Cardiac fibroblast (primary cell): ENCODE measurements at places on chromosomes 6 and 20.

DNA sequence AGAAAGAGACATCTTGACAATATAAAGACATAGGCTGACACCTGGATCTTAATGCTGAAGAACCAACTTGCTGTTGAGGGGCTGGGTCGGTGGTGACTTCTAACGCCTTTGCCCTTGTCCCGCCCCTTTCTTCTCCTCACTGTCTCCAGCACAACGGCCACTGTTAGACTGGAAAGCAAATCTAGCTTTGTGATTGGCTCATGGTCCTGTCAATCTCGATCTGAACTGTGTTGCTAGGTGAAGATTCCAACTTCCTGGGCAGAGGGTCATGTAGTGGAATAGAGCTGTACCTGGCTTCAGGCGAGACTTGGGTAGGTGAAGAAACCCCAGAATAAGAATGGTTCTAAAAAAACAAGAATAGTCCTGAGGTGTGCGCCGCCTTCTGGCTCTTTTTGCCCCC lies at the start of gene PGK2:
PGK2 (minus strand) TSS at position 110 of the 400 bp plus-strand sequence; CDS start at position 12, 98 bp downstream.
- DNase-seq = peak; percentile 0

- DNase-seq = peak; percentile 79
Measured at GRCh38 chr6:85865420-85866369, 223.0 kb upstream of the SYNCRIP start.

GRCh38 chr6:15423286-15423993 lies 177.6 kb downstream of the JARID2 start:
- no peak for DNase-seq

DNA sequence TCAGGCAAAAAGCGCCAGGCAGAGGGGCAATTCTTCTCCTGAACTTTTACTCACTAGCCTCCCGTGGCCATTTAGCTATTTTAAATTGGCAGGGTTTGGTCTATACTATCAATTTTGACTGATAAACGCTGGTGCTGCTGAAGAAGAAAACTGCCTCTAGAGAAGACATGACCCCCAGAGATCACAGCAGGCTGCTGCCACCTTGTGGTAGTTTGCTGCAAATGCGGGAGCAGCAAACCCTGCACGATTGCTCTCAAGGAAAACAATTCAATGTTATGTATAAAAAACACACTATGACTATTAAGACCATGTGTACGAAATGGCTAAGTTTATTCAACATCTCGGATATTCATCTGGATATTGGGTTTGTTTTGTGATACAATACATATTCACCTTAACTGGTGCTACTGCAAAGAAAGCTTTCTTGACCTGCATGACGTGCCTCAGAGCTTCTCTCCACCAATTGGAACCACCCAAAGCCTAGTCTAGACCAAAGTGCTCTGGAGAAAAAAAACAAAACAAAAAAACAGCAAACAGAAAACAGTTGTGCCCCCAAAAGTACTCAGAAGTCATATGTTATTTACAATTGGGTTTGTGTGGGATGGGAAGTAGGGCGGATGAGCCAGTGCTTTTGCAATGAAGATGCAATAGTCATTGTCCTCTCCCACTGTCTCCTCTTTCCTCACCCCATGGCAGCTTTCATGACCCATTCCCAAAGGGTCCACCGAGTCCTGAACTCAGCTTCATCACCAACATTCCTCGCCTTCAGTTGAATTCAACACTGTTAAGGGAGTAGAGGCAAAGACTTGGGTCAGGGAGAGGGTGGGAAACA lies 19.6 kb upstream of the IL17F start:
- DNase-seq = peak; percentile 73

DNA sequence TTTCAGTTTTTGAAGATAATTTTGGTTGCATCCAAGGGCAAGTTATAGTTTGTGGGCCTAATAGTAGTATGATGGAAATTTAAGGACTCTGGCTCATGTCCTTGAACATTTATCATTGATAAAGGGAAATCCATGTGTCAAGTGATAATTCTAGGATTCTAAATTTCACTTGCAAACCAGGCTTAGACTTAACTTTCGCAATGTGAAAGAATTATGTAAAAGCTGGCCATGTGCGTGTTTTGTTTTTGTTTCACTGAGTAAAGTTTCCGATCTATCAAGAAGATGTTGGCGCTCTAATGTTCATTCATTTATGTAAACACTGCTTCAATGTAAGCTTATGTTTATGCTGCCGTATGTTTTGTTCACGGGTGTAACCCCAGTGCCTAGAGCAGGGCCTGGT lies 302.0 kb downstream of the SOX4 start:
- DNase-seq = no peak

GRCh38 chr6:71579902-71580301 lies 291.3 kb downstream of the OGFRL1 start:
- no peak for DNase-seq

DNA sequence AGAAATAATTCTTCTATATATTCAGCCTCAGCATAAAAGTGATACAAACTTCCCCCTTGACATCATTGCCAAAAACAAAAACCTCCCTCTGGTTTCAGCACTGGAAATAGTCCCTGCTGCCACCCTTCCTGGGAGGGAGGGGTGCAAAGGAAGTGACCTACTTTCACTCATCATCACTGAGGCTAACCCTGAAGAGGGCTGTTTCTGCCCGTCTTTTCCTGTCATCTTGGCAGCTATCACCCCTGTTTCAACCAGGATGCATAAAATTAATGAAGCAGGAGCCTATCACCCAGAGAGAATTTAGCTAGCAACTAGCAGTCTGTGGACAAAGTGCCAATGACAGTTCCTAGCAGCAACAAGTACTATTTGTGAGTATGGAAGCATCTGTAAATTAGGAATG lies 397.8 kb downstream of the LAMA2 start:
- no peak for DNase-seq

GRCh38 chr6:169937389-169938261 lies 186.2 kb downstream of the ERMARD start:
- DNase-seq = no peak

GRCh38 chr6:10138917-10139316 lies 276.0 kb downstream of the TFAP2A start:
- no peak for DNase-seq

- DNase-seq = no peak
Measured at GRCh38 chr6:134314006-134314821, 3.7 kb downstream of the SGK1 start.

DNA sequence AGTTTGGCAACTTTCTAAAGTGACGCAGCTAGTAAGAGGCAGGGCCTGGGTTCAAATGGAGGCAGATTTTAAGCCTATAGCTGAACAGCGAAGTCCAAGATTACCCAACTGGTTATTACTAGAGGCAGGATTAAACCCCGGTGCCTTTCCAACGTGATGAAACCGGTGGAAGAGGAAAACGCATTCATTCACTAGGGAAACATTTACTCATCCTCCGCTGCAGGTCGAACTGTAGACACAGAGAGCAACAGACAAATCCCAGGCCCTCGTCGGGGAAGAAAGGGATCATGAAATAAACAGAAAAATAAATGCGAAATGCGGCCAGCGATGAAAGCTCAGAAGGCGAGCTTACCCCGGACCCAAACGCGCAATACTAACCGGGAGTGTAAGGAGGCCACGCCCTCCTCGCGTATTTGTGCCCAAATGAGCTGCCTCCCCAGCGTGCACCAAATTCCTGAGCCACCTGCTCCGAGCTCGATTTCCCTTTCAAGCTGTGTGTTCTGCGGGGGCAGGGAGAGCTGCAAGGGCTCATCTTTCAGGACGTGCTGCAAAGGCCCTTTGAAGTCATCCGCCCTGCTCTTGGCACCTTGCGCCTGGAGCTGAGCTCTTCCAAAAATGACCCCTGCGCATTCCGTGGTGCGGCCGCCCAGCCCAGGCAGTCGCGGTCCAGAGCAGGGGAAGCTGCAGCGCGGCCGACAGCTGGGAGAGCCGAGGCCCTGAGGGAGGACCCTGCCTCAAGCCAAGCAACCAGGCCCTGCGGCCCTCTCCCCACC lies 46.9 kb downstream of the PDYN start:
- peak; percentile 60 for DNase-seq

DNA sequence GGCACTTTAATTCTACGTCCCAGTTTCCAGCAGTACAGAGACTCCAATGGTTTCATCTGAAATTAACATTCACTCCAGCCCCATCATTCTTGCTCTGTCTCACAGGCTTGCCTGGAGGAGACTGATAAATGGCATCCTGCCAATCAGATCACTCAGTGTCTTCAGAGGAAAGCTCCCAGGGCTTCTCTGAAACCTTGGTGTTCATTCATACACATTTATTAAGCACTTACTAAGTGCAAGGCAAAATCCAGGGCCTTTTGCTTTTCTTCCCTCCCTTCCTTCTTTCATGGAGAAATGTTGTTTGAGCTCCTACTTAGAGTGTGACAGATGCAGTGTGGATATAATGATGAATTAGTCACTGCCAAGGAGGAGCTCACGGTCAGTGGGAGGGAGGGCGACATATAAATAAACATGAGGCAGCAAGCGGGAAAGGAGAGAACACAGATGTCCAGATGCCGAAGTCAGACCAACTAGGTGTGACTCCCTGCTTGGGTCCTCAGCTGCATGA lies 106.7 kb upstream of the DTNBP1 start:
- no peak for DNase-seq

DNA sequence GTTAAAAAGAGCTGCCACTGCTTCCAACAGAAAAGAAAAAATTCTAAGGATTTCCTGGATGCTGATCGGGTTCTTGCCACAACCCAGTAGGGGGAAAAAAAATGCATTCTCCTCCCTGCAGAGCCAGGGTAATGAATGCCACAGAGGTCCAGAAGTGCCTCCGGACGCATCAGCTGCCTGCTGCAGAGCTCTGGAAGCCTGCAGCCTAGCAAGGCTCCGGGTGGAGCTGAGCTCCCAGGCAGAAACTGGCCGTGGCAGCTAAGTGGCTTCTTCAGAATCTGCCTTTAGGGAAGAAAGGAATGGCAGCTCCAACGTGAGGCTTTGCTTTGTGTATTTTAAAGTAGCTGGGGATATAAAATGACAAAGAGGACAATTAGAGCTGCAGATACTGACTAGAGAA lies 155.0 kb downstream of the CFAP61 start:
- no peak for DNase-seq

GRCh38 chr6:109739686-109740085 lies 48.6 kb downstream of the FIG4 start:
- no peak for DNase-seq

DNA sequence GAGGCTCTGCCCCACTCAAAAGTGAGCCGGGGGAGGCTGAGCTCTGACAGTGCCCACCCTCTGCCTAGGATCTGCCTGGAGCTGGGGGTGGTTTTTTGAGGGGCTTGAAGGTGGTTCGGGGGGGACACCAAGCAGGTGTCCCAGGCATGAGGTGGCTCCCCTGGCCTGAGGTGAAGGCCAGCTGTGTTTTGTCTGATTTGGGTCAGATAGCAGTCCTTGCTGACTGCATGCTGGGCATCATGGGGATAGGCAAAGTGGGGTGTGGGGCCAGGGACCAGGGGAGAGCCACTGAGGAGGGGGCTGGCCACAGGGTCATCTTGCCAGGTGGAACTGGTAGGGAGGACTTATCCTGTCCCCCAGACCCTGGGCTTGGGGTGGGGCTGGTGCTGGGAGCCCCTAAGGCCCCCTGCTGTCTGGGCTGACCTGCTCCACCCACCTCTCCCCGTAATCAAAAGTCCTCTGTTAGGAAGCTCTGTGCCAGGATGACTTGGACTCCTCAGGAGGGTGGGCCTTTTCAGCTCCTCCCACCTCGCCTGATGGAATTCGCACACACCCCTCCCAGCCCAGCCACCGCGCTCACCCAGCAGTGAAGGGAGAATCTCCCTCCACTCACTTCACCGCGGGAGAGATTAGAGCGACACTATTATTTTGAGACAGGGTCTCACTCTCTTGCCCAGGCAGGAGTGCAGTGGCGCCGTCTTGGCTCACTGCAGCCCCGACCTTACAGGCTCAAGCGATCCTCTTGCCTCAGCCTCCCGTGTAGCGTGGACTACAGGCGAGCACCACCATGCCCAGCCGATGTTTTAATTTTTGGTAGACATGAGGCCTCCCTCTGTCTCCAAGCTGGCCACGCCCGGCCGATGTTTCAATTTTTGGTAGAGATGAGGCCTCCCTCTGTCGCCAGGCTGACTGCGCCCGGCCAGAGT lies 1.5 kb upstream of the COL9A3 start:
- peak; percentile 32 for DNase-seq

- DNase-seq = no peak
Measured at GRCh38 chr6:128167552-128167951, 266.7 kb upstream of the THEMIS start.

GRCh38 chr20:2619961-2620595 lies 32.4 kb upstream of the NOP56 start:
- DNase-seq = peak; percentile 22

DNA sequence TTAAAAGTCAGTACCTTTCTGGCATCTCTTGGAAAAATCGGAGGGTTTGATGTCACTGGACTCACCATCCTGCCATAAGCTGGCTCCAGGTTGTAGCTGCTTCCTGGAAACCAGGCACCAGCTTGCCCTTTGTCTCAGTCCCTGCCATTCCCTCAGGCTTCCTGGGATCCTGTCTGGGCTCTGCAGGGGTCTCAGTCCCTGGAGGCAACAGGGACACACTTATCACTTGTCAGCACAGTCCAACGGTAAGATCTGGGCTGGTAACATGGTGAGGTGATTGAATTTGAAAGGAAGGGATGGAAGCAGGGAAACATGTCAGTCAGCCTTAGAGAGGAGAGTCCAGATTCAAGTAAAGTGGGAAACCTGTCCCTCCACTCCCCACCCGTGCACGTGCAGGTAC lies 147.6 kb upstream of the ECI2 start:
- no peak for DNase-seq

GRCh38 chr20:4370851-4371250 lies 350.9 kb upstream of the PRND start:
- DNase-seq = no peak

- no peak for DNase-seq
Measured at GRCh38 chr6:79028641-79029314, 49.3 kb downstream of the PHIP start.

- no peak for DNase-seq
Measured at GRCh38 chr6:148837941-148838340, 91.1 kb downstream of the UST start.

GRCh38 chr6:150256618-150257272 lies 112.1 kb upstream of the IYD start:
- peak; percentile 89 for DNase-seq

DNA sequence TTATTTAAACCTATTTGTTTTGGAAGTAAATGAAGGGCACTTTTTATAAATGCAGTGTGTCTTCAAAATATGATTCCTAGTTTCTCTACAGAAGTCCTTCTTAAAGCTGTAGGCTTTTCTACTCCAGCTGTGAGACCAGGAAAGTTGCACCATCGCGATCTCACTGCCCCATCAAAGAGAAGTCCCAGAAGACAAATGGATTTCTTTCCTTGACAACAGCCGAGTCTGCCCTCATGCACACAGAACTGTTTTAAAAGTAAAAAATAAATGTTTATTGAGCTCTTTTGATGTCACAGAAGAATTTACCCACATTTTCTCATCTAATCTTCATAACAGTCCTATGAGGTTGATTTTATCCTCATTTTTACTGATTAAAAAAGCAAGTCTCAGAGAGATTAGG lies 324.4 kb upstream of the NT5E start:
- no peak for DNase-seq

- no peak for DNase-seq
Measured at GRCh38 chr6:151160929-151161757, 78.6 kb upstream of the AKAP12 start.
